ENCODE measurements at places on chromosomes 2 and 18.

- no peak for DNase-seq
Observed at GRCh38 chr18:36814994-36815393, 13.8 kb downstream of the TPGS2 start.

DNA sequence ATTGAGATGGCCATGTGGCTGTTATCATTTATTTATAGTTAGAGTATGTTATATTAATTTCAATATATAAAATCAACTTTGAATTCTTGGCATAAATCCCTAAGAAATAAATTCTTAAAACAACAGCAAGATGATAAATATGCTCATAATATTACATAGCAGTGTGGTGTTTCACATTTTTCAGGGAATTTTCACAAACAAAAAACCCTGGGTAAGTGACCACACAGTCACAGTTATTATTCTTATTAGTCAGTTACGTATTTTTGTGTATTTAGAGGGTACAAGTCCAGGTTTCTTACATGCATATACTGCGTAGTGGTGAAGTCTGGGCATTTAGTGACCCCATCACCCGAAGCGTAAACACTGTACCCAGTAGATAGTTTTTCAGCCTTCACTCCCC, 289.5 kb upstream of the REV1 start:
- DNase-seq: no peak

- no peak for DNase-seq
Observed at GRCh38 chr2:129711816-129712675, 267.4 kb upstream of the RAB6C start.

GRCh38 chr2:191601060-191601459, 76.9 kb upstream of the NABP1 start:
- DNase-seq: no peak

DNA sequence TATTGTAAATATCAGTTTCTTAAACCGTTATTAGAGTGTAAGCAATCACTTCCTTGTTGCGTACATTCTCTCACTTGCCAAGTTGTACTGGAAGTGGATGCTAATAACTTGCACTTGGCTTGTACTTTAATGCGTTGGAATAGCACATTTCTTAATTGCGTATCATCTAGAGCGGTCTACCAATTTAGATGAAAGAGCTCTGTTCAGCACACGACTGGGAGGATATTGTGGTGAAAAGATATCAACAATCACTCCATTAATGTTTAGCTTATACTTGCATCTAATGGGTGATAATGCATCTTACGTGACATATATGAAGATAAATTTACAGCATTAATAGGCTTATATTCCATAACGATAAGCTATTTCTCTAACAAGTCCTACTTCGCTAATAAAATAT, 11.7 kb upstream of the TMEFF2 start:
- no peak for DNase-seq

GRCh38 chr2:218780046-218780445, 1.9 kb upstream of the CYP27A1 start:
- DNase-seq: no peak

GRCh38 chr18:44579028-44579702, 101.5 kb upstream of the SETBP1 start:
- DNase-seq: no peak

DNA sequence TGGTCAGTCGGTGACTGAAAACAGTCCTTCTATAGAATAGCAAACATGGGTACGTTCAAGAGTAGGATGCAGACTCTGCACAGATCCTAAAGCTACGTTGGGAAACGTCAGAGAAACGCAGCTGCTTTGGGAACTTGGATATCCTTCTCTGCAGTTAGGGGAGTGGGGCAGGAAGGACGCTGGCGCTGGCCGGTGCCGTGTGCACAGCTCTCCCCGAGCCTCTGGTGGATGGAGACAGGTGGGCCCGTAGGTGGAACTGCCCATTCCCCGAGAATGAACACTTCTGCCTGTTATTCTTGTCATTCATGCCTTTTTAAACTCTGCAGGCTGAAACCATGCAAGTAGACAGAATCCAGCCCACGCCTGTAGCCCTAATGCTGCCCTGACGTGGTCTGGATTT, 91.7 kb upstream of the MBOAT2 start:
- DNase-seq: no peak

DNA sequence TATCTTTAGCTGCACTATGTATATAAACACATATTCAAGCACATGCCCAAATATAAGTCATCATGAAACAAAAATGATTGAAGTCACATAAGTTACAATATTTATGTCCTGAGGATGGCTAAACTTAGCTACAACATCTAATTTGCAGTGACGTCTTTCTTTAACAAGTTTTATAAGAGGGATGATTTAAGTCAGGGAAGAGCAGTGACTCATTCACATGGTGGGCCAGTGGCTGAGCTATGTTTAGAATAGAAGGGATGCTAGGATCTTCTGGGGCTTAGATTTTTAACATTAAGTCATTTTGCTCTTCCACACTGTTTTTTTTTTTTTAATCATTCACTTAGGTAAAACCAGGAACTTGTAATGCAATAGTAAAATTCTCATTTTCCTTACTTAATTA, 22.3 kb downstream of the ADCYAP1 start:
- DNase-seq: no peak

DNA sequence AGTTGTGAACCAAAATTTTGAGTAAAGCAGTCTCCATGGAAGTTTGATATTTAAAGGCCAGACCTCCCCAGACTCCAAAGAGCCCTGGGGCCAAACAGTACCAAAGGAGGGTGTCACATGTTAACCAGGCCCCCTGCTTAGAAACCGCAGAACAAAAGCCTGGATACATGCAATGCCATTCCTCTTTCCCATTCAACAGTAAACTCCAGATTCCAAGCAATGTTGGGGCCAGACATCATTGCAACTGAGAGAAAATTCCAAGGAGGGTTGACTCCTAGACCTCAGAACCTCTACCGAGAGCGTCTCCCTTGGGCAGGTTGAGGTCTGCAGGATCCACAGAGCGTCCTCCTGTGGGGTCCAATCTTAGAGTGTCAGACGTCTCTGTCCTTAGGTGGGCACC, 404.4 kb upstream of the SYT4 start:
- DNase-seq: no peak

DNA sequence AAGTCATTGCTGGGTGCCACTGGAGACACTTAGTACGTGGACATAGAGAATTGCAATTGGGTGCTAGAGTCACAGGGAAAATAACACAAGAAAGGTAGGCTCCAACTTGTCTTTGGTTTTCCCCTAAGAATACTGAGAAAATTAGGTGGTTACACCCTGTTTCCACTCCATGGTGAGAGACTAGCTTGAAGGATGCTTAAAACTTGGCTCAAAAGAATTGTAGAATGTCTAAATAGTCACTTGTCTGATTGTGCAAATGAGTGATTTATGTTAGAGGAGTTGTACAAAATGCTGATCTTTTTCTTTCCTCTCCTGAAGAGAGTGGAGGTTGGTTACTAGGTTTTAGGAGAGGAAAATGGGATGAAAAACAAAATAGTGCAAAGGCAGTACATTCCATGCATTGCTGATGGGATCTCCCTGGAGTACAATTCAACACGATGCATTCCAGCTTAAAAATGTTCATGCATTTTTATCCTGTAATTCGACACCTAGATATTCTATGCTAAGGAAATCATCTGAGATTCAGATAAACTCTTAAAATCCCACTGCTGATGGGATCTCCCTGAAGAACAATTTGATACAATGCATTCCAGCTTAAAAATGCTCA, 2.2 kb upstream of the SERPINB12 start:
- no peak for DNase-seq

DNA sequence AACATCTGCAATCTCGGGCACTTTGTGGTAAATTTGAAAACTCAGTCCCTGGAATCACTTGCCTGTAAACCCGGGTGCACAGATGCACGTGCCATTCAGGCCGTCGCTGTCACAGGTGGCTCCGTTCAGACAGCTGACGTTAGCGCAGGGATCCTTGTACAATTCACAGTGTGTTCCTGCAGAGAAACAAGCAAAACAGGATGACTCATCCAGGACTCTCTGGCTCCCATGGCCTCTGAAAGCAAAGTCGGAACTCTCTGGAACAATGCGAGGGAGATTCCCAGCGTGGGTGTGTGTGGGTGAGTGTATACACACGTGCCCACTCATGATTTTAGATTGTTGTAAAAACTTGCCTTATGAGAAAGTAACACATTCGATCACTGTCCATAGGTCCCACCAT, 136.1 kb upstream of the PID1 start:
- no peak for DNase-seq

GRCh38 chr2:102999958-103000357, 238.1 kb downstream of the TMEM182 start:
- DNase-seq: no peak

DNA sequence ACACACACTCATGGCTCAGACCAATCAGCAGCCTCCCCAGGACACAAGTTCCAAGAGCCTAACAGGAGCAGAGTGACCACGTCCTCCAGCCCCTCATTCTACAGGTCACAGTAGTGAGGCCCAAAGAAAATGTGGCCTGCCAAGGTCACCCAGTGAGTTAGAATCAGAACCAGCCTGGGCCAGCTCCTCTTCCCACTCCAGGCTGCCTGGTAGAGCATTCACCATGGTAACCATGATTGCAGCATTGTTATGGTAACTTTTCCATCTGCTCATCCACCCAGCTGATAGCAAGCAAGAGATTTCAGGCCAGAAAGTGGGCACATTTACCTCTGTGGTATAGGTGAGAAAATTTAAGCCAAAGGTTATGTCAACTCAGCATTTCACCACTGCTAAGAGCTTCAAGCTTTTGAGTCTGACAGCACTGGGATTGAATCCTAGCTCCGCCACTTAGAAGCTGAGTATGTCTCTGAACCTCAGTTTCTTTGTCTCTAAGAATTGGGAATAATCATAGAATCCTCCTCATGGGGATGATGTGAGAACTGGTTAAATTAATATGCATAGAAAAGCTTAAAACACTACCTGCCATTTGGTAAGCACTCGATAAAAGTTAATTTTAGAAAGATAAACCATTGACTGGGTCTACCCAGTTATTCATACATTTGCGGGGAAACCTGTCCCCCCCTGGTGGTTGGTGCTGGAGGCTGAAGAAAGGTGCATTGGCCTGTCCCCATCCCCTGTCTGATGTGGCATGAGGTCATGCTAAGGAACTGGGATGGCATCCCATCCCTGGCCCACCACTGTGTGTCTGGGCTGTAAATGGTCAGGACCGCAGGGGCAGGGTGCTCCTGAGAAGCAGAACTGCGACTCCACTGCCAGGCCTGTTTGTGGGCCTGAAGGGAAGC, 181.5 kb downstream of the KLHL29 start:
- no peak for DNase-seq

DNA sequence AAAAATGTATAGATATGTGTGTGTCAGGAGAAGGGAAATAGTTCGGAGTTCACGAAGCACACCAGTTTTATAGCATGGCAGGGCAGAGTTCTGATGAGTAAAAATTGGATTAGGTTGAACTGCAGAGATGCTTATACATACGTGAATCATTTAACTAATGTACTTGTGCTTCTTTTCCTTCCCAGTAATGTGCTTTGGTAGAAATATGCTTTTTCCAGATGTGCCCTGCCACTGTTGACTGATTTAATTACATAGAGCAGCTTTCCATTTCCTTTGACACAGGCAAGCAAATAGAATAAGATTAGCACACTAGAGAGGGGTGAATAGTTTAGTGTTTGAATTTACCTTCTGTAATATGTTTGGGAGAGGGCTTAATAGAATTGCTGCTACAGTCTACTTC, 28.9 kb upstream of the ARMC9 start:
- no peak for DNase-seq

DNA sequence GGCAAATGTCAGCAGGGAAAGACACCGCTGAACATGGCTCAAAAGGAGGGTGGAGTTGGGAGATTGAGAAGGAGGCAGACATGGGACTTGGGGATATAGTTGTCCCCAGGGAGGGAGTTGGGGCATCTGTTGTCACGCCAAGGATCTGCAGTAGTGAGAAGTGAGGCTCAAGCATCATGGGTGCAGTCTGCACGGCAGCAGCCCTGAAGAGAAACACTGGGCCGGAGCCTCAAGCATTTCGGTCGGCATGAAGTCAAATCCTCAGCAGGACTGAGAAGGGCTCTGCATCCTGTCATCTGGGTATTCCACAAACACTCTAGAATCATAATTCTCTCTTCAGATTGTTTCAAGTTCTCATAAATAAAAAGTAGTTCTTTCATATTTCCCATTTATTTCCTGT, 132.7 kb upstream of the DAPL1 start:
- no peak for DNase-seq

- DNase-seq: no peak
Observed at GRCh38 chr2:136206613-136207012, 88.7 kb upstream of the CXCR4 start.

DNA sequence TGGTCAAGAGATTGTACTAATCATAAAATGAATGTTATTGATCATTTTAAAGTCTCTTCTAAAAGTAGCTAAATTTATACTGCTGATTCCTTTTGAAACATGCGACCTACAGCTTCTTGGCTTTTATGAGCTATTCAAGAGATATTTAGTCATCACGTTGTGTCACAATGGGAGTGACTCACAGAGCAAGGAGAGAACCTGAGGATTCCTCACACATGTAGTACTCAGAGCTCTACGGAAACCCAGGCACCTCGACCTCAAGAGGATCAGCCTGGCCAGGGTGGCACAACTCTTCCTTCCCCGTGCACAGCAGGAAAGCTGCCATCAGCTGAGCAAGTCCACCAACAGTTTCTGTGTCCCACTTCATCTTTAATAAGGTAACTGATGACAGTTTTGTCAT, at the start of gene DHRS9:
DHRS9 (plus strand) TSS at position 223 of the 400 bp plus-strand sequence. CDS start 12,019 bp downstream, outside the sequence.
- DNase-seq: no peak

DNA sequence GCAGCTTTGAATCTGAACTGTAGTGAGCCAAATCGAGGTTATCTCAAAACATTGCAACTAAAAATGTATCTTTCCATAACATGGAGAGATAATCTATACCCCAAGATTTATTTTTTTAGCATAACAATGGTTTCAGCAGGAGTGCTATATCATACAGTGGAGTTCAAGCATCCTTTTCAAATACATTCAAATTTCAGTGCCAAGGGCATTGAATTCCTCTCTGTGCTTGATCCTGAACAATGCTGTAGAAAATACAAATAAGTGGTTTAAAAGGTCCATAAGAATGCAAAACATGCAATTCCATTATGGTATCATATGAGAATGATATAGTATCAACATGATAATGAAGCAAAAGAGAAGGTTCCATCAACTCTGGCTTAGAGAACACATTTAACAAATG, 201.7 kb downstream of the TXNL1 start:
- DNase-seq: no peak

DNA sequence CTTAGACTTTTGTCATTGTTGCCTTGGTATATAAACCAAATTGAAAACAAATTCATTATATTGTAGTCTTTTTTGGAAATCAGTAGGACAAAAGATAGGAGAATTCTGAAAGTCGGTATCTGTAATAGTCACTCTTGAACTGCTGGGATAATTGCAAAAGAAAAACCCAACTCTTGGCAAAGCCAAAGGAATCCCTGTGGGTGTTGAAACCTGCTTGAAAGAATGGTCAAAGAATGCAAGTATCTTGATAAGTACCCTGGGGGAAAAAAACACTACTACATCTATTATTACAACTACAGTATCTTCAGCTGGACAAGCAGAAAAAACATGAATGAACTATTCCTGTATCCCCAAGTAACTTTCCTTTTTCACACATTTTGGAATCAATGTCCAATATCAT, 7.3 kb upstream of the FAM237A start:
- DNase-seq: no peak

All from cerebellar cortex (tissue), 1 donor.